AG04449 (cell line): ENCODE measurements at places on chromosomes 16 and 17.
A peak's percentile ranks its signal among the peaks of the same experiment; 100 is the strongest.

- no peak for DNase-seq
These were observed 100.5 kb downstream of the PLCG2 start for GRCh38 chr16:81879625-81880024.

DNA sequence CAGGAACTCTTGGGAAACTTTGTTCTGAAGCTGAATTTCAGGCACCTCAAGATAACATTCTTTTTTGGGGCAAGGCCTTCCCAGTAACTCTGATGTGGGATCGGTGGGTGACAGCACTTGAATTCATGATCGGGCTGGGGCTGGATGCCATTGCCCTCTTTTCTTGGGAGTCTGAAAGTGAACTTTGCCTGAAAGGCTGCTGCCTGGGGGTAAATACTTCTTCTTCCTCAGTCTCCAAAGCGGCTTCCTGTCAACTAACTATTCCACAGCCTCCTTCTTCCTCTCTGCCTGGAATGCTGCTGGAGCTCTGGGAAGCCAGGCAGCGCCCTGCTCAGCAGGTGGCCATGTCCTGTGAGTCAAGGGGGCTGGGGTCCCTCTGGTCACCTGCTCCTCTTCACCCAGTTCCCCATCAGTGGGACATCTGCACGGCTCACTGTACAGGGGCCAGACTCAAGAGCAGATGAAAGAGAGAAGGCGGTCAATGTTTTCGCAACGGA lies 79.5 kb downstream of the WIPI1 start:
- DNase-seq: no peak

DNA sequence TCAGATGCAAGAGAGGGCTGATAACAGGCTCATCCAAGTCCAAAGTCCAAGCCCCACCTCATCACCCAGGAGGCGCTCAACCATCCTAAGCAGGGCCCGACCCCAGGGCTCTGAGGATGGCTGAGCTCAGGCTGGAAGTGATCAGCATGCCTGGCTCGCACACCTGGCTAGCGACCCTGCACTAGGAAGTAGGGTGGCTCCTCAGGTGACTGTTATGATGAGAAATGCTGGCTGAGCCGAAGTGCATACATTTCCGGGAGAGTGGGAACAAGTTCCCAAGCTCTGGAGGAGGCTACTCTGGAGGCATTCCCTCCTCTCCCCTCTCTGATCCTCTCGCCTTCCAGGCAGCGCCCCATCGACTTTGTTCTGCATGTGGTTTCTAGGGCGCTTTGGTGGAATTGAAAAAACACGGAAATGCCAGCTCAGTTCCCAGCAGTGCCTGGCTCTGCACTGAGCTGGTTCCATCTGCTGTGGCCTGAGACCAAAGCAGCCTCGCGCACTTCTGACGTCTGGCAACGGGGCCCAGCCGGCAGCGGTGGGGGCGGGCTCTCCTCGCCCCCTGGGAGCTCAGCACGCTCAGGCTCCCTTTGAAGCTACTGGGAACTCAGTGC lies 130.3 kb downstream of the IRF8 start:
- peak; percentile 7 for DNase-seq

DNA sequence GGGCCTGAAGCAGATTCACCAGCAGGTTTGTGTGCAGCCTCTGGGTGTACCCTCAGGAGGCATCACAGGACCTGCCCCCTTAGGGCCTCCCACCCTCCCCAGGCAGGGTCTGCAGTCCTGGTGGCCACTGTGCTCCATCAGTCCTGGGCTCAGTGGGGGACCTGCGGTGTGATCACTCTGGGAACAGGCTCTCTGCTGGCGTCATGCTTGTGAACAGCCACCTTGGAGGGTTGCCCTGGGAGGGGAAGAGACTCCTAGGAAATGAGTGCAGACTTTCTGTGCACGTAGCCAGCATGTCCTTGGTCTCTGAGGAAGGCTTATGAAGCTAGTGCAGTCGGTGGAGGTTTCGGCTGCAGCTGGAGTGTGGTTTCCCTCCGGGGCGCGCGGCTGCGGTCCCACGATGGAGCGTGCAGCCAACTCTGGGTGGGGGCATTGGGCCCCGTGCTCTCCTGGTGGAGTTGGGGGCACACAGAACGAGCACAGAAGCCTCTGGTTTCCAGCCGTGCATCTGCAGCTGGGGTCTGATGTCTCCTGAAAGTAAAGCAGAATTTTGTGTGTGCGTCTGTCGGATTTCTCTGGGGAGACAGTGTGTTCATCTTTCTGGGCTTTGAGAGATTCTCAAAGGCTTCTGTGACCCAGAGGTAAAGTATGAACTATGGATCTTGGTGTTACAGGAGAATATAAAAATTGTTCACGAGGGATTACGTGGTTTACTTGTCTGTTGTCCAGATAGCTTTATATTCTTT lies 68.1 kb upstream of the ZNF750 start:
- DNase-seq: no peak

DNA sequence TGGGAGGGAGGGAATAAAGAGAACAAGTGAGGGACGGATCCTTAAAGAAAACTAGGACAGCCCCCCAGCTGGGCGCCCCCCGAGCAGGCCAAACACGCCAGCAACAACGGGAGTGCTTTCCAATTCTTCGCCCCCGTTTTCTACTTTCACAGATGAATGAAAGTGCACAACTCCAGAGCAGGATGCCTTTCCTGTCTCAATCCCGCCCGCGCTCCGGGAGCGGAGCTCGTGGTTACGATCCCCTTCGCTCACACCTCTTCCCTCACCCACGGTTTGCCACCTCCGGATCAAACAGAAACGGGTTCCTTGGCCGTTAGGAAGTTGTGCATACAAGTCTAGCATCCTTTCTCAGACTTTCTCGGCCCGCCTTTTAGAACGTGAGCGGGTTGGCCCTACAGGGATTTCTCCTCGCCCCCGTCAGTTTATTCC lies 680 bp downstream of the SKA2 start:
- no peak for DNase-seq

DNA sequence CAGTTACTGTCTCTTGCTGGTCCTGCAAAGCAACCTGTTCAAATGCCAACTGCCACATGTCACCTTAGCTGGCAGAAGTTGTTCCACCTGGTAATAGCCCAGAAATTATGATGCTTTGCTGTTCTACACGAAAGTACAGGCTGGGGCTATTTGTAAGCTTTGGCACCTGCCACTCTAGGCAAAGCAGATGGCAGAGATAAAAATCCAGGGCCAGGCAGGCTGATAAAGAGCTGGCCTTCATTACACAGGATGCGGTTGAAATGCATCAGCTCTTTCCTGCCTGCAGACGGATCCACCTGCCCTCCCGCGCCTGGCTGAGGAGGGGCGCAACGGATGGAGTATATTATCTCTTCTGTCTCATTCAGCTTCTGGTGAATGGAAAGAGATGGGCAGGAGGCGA lies 29.3 kb upstream of the KDM8 start:
- no peak for DNase-seq

- no peak for DNase-seq
These were observed 46.2 kb upstream of the RBFOX3 start for GRCh38 chr17:79657036-79657435.

- DNase-seq: no peak
These were observed 1.0 kb upstream of the ANKRD40CL start for GRCh38 chr17:50768346-50768761.

- no peak for DNase-seq
These were observed 205.5 kb downstream of the NTN1 start for GRCh38 chr17:9226794-9227135.

- no peak for DNase-seq
These were observed 36.1 kb upstream of the ATP2C2 start for GRCh38 chr16:84331998-84332780.

DNA sequence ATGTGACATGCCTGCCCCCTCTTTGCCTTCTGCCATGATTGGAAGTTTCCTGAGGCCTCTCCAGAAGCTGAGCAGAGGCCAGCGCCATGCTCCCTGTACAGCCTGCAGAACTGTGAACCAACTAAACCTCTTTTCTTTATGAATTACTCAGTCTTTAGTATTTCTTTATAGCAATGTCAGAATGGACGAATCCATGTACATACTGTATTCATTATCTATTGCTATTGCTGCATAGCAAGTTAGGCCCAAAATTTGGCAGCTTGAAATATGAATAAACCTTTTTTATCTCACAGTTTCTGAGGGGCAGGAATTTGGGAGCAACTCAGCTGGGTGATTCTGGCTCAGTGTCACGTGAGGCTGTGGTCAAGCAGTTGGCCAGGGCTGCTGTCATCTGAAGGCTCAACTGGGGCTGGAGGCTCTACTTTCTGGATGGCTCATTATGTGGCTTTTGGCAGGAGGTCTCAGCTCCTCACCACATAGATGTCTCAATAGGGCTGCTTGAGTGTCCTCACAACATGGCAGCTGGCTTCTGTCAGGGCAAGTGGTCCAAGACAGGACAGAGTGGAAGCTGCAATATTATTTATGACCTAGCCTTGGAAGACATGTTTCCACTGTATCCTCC lies 40.0 kb downstream of the SOCS1 start:
- no peak for DNase-seq

DNA sequence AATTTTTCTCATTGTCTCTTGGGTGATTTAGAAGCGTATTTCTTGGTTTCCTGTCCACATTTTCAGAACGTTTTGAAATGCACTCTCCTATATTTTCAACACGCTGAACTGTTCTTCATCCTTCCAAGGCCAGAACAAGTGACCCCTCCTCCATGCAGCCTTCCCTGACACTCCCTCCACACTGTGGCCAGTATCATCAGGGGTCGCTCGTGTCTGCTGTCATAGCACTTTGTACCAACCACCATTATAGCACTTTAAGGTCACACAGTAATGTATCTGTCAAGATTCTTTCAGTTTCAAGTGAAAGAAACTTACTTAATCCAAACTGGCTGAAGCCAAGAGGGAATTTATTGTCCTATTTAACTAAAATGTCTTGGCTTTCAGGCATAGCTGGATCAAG lies 17.5 kb upstream of the IL21R start:
- DNase-seq: no peak

GRCh38 chr16:25493136-25493811 lies 198.5 kb upstream of the HS3ST4 start:
- DNase-seq: no peak

DNA sequence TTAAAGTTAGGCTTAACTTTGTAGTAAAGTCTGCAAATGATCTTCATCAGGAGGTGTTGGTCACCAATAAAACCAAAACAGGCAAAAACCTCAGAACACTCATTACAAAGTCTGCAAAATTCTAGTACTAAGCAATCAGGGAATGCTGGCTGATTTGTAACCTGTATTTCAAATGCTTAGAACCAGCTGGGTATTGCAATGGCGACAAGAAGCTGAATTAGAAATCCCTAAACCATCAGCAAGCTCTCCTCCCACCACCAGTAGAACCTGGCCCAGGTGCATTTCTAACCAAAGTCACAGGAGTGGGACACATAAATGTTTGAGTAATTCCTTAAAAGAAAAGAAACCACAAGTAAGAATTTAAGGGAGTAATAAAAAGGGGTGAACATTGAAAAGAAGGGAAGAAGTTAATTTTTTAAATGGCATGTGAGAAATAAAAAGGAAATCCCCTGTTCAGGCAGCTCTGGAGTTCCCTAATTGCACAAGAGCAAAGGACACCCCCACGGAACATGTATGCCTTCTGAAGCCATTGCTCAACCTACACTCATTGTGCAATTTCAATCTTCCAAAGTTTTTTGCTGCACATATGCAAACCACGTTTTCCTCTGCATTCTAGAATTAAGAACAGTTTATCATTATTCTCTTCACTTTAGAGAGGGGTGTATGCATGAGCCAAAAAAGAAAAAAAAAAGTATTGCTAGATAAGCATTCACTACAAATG lies 102.9 kb downstream of the HIC1 start:
- peak; percentile 84 for DNase-seq

DNA sequence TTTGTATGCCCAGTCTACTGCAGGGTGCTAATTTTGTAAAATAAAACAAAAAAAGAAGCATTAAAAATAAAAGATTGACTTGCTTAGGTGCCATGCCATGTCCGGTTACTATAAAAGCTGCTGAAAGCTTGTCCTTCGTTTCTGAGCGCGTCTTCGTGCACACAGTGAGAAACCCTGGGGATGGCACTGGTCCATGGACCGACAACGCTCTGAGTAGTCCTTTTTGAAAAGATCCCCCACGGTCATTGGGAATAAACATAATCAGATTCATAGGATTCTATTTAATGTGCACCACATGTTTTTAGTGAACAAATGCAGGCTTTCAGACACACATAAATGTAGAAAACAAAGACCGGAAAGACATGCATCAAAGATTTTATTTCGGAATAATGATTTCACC lies 146.3 kb downstream of the XYLT1 start:
- DNase-seq: no peak

GRCh38 chr16:1631931-1632637 lies 19.9 kb downstream of the CRAMP1 start:
- no peak for DNase-seq

DNA sequence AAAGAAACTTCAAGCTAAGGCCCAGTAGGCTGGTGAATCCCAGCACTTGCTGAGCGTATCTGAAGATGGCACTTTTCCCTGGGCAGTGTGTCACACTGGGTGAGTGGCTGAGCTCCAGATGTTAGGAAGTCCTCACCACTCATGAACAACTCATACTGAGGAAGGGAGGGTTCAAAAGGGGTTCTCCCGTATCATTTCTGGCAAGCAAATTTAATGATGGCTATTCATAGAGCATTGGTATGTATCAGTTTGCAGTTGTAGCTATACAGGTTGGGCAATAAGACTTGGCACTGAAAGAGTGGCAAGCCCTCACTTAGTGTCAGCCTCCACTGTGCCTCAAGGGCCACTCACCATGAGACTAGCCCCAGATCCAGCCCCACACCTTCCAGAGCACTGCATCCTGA lies 10.7 kb downstream of the GFOD2 start:
- no peak for DNase-seq
